Endothelial cell (in vitro differentiated cells): ENCODE measurements at places on chromosomes 16 and 17. TPM values are rescaled to one million over a fixed set of nuclear protein-coding genes. Genes with fewer than 3 reads are reported as not detected.

The KRTAP9-2 gene
- not detected for total RNA-seq

The C1QTNF8 gene
- total RNA-seq: not detected

The DHX40 gene
- 26.3 TPM for total RNA-seq

DNA sequence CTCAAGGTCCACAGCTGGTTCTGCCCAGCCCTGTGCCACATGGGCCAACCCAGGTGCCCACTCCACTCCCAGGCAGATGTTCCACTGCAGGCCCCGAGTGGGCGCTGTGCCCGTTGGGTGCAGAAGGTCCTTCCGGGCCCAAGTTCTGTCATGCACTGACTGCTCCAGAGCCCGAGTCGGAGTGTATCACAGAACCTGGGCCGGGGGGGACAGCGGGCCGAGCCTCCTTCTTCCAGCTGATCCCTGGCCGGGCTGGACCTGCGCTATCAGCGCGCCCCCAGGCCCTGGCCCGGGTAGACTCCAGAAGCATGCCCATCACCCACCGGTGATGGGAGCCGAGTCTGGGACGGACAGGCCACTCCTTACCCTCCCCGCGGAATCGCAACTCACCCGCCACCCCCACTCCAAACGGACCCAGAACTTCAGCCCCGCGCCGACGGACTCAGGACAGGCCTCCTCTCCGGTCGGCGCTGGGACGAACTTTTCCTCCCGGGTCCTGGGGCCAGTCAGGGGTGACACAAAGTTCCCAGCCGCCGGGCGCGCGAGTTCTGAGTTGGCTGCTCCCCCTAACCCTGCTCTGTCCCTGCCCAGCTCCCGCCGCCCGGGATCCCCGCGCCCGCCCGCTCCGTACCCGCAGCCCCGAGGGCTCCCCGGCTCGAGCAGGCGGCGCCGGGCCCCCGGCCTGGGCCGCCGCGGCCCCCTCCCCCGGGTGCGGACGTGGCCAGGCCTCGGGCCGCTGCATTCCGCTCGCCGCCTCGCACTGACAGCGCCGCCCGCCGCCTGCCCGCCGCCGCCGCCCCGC lies at the start of gene COPZ2:
COPZ2 (minus strand) TSS at position 762 of the 802 bp plus-strand sequence; CDS start at position 742, 20 bp downstream.
- peak within 1 kb of the TSS; percentile 89 for H3K4me3 ChIP-seq
- peaks cover 16% of the 10 kb centered on the region for H3K27me3 ChIP-seq
- H3K4me1 ChIP-seq: peaks cover 5% of the 10 kb centered on the region
- H3K27ac ChIP-seq: peak within 1 kb of the TSS; percentile 53

DNA sequence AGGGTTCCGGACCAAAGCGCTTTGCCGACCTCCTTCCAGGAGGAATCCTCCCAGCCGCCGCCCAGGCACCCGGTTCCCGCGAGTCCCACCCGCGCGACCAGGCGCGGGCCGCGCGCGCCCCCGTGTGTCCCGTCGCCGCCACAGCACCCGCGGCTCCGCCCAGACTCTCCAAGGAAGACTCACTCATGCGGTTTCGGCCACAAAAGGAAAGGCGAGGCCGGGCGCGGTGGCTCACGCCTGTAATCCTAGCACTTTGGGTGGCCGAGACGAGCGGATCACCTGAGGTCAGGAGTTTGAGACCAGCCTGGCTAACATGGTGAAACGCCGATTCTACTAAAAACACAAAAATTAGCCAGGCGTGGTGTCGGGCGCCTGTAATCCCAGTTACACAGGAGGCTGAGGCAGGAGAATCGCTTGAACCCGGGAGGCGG lies 3.5 kb upstream of the PKMYT1 start:
- peak; percentile 95 for DNase-seq
- no peak overlapping the region for H3K4me3 ChIP-seq
- peaks cover 7% of the 10 kb centered on the region for H3K27me3 ChIP-seq
- no peaks in the 10 kb centered on the region for H3K36me3 ChIP-seq
- no peak overlapping the region for H3K27ac ChIP-seq

DNA sequence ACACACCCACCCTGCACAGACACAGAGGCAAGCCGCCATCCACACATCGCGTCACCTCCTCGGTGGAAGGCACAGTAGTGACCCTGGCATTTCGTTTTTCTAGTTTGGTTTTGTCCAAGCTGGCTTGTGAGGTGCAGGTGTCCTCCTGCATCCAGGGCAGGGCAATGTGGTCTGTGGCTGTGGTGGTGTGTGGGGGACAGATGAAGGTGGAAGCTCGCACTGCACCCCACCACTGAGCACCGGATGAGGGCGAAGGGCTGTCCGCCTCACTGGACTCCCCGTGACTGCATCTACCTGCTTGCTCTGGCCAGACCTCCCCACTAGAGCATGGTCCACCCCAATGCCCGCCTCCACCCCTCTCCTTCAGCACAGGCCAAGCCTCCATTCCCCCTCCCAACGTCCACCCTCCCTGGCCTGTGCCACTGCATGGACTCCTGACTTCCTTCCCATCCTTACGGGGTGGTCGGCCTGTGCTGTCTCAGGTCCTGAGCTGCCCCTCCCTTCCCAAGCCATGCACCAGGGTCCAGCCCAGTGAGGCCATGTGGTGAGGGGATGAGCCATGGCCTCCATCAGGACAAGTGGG lies 78.8 kb upstream of the CBX4 start:
- peaks cover 12% of the 10 kb centered on the region for H3K27me3 ChIP-seq
- H3K4me3 ChIP-seq: no peak overlapping the region

GRCh38 chr17:29760279-29761039 lies 137.7 kb upstream of the CORO6 start:
- H3K36me3 ChIP-seq: peaks cover 6% of the 10 kb centered on the region
- no peak for DNase-seq
- peak overlapping the region; percentile 99 for H3K4me3 ChIP-seq
- peak overlapping the region; percentile 93 for H3K27ac ChIP-seq

DNA sequence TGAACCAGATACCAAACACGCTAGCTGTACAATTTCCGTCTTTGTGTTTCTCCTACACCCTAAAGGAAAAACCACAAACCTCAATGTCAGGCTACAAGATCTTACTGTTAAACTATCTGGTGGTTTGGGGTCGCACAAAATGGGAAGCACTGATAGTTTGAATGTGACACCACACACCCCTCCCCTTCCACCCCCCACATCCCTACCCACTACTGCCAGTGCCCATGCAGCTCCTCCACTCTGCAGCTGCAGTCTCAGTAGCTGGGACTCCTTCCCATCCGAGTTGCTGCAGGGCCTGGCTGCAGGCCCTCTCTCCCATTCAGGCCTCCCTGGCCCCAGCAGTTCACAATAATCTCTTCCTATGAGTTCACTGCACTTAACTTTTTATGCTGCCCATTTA lies 18.4 kb downstream of the TRAP1 start:
- DNase-seq: no peak
- H3K27me3 ChIP-seq: peaks cover 2% of the 10 kb centered on the region
- H3K4me1 ChIP-seq: no peaks in the 10 kb centered on the region
- peaks cover 4% of the 10 kb centered on the region for H3K36me3 ChIP-seq
- H3K27ac ChIP-seq: no peak overlapping the region

- H3K4me3 ChIP-seq: no peak overlapping the region
- no peak overlapping the region for H3K27ac ChIP-seq
- peaks cover 6% of the 10 kb centered on the region for H3K27me3 ChIP-seq
- peaks cover 13% of the 10 kb centered on the region for H3K4me1 ChIP-seq
These were observed 59.9 kb downstream of the NKD1 start for GRCh38 chr16:50607970-50608557.

- H3K27ac ChIP-seq: no peak overlapping the region
- no peak overlapping the region for H3K4me3 ChIP-seq
- H3K4me1 ChIP-seq: peaks cover 34% of the 10 kb centered on the region
- DNase-seq: no peak
- H3K36me3 ChIP-seq: no peaks in the 10 kb centered on the region
These were observed 110.3 kb downstream of the SNX29 start for GRCh38 chr16:12086822-12087221.

DNA sequence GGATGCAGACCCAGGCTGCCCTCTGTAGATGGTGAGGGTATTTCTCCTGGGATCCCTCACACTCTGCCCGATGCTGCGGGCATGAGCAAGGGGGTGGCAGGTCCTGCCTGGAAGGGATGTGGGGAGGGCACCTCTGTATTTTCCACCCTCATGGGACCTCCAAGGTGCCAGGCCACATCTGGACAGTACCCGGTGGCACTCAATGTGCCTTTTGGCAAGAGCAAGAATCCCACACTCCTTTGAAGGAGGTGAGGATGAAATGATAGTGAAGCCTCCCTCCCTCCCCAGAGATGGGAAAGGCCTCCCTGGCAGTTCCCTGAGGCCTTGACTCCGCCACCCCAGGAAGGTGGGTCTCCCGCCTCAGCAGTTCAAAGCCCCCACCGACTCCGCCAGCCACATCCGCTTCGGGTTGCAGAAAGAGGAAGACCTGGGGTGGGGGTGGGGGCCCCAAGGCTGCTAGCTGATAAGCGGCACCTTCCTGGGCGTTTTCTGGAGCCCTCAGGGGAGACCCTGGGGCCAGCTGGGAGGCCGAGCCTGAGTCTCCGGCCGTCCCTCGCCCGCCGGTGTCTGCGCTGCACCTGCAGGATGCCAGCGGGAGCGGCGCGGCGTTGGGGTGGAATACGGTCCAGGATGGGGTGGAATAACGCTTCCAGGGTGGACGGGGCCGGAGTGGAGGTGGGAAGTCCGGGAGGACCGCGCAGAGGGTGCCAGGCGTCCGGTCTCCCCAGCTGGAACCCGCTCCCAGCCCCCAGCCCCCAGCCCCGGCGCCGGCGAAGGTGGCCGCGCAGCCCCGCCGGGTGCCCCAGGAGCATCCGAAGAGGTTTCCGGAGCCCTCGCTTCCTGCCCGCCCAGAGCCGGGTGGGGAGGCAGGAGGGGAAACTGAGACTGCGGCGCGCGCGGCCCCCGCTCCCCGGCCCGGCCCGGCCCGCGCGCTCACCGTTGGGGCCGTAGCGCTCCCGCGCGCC lies 718 bp downstream of the ATP2A3 start:
- H3K27me3 ChIP-seq: peaks cover 15% of the 10 kb centered on the region
- H3K4me3 ChIP-seq: peak overlapping the region; percentile 83
- H3K4me1 ChIP-seq: peaks cover 24% of the 10 kb centered on the region
- peaks cover under 1% of the 10 kb centered on the region for H3K36me3 ChIP-seq
- H3K27ac ChIP-seq: no peak overlapping the region

The PHOSPHO1 gene
- not detected for total RNA-seq

The SLC38A8 gene
- total RNA-seq: not detected

DNA sequence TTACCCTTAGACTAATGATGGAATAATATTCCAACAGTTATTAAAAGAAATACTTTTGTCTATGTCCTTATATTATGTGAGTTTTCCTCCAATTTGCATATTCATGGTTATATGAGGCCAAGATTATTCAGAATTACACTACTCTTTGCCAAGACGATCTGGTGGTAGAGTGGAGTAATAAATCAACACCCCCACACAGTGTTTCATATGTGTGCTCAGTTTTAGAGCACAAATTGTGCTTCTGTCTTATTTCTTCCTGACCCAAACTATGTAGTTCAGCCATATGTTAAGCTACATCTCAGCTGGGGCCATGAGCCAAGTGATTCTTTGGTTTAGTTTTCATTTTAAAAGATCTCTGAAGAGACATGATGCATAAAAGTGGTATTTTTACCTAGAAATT lies 26.9 kb upstream of the PPM1E start:
- no peak overlapping the region for H3K27ac ChIP-seq

GRCh38 chr17:72476575-72476986 lies 355.8 kb downstream of the SOX9 start:
- no peak overlapping the region for H3K27ac ChIP-seq
- H3K27me3 ChIP-seq: no peaks in the 10 kb centered on the region
- H3K4me1 ChIP-seq: no peaks in the 10 kb centered on the region

DNA sequence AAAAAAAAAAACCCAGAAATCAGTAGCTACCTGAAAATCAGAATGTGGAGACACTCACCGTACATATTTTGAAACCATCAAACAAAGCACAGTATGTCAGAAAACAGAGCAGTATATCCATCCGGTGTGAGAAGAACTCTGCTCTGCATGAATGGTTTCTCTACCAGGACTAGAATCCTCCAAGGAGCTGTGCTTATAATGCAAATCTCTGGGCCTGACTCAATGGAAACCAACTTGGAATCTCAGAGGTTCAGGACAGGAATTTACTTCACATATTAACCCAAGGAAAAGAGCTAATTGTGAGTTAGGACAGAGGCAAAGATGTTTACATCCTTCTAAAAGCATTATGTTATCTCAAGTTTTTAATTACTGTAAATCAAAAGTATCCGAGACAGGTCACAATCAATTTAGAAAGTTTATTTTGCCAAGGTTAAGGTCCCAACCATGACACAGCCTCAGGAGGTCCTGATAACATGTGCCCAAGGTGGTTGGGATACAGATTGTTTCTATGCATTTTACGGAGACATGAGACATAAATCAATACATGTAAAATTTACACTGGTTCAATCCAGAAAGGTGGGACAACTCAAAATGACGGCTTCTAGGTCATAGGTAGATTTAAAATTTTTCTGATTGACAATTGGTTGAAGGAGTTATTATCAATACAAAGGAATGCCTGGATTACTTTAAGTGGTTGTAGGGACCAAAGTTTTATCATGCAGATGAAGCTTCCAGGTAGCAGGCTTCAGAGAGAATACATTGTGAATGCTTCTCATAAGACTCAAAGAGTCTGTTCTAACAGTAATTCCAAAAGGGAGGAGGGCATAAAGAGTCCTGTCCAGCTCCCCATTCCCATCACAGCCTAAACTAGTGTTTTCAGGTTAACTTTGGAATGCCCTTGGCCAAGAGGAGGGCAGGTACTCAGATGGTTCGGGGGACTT lies 164.1 kb downstream of the CDH8 start:
- no peaks in the 10 kb centered on the region for H3K36me3 ChIP-seq
- no peaks in the 10 kb centered on the region for H3K4me1 ChIP-seq
- no peak for DNase-seq
- H3K4me3 ChIP-seq: no peak overlapping the region
- no peaks in the 10 kb centered on the region for H3K27me3 ChIP-seq

The SLC43A2 gene
- total RNA-seq: 71.4 TPM

DNA sequence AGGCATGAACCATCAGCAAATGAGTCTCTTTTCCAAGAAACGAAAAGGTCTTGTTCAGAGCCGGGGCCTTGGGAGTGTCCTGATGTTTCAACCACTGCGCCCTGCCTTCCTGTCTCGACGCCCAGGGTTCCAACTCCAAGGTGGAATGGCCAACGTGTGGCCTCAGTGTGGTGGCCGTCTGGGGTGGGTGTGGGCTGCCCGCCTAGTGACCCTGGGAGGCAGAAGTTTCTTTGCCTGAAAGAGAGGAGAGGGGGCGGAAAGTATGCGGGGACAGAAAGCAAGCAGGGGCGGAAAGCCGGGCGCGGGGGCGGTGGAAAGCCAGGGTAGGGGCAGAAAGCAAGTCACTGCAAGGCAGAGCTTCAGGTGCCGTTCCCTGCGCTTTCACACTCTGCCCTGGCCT lies 4.1 kb downstream of the MSRB1 start:
- no peak overlapping the region for H3K27ac ChIP-seq
- H3K4me1 ChIP-seq: no peaks in the 10 kb centered on the region
- H3K36me3 ChIP-seq: peaks cover 5% of the 10 kb centered on the region
- H3K27me3 ChIP-seq: peaks cover 4% of the 10 kb centered on the region
- no peak overlapping the region for H3K4me3 ChIP-seq

The BAIAP3 gene
- total RNA-seq: 6.5 TPM

The ZNF624 gene
- total RNA-seq: 16.8 TPM

GRCh38 chr17:34259146-34259545 lies 4.1 kb downstream of the CCL2 start:
- no peak for DNase-seq
- peaks cover 4% of the 10 kb centered on the region for H3K27me3 ChIP-seq
- peaks cover 4% of the 10 kb centered on the region for H3K36me3 ChIP-seq
- H3K27ac ChIP-seq: no peak overlapping the region
- peaks cover 23% of the 10 kb centered on the region for H3K4me1 ChIP-seq

- no peaks in the 10 kb centered on the region for H3K4me1 ChIP-seq
- no peak overlapping the region for H3K27ac ChIP-seq
- peaks cover 10% of the 10 kb centered on the region for H3K27me3 ChIP-seq
These were observed 53.1 kb upstream of the MED9 start for GRCh38 chr17:17423656-17424055.

GRCh38 chr16:29927070-29927905 lies 1.3 kb upstream of the KCTD13 start:
- no peaks in the 10 kb centered on the region for H3K36me3 ChIP-seq
- peaks cover 5% of the 10 kb centered on the region for H3K27me3 ChIP-seq
- no peak for DNase-seq
- H3K27ac ChIP-seq: peak overlapping the region; percentile 72

The DYNLRB2 gene
- not detected for total RNA-seq

The CD79B gene
- 3.4 TPM for total RNA-seq
